ENCODE measurements at places on chromosomes 6 and 20. TPM values are rescaled to one million over a fixed set of nuclear protein-coding genes. Genes with fewer than 3 reads are reported as not detected.

- no peak for DNase-seq
Observed at GRCh38 chr20:44981736-44982406, 15.6 kb downstream of the STK4 start.

DNA sequence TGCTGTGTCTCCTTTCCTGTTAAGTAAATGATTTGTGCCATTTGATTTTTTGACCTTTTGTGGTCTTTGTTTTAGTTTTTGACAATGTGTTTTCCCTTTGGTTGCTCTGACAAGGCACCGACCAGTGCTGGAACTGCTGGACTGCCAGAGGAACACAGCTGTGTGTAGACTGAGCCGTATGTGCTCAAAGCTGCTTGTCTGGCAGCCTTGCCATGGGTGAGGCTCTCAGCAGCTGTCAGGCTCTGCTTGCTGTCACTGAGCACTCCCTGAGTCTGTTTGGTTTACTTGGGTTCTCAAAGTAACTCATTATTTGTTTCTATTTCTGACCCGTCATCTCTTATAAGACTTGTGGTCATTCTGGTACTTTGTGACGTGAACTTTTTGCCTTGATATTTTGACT is 15.1 kb upstream of the SNRPB start:
- DNase-seq, result no peak

DNA sequence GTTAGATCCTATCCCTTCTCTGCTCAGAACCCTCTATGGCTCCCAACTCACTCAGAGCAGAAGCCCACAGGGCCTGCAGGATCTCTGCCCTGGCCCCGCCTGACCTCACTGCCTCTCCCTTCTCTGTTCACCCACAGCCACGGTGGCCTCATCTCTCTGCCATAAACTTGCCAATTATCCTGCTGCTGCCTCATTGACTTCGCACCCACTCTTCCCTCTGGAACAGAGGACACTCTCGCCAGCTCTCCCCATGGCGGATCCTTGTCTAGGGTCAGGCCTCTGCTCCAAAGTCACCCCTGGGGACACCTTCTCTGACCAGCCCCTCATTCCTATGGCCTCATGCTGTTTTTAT is 86.4 kb downstream of the CEBPB start:
- no peak for DNase-seq

DNA sequence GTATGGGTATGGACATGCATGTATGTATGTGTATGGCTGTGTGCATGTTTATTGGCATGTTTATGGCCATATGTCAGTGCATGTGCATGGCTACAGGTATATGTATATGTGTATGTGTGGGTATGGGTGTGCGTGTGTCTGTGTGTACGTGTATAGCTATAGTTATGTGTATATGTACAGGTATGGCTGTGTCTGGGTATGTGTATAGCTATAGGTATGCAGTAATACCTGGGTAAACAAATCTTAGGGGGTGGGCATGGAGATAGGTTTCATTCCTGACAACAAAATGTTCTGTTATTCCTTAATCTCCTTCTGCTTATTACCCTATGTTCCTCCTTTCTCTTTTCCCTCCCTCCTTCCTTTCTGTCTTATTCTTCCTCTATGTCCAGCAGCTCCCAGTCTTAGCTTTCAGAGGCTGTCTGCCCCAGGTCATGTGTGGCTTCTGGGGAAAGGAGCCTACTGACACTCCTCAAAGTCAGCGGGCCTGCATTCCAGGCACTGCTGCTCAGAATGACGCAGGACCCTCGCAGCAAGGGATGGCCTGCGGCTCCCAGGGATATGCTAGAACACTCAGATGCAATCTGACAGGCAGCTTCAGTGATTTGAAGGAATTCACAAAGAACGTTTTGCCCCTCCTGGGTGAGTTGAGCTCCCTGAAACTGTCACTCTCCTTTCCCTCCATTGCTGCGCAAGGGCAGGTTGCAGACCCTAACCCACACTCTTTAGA is 139.3 kb upstream of the PHACTR1 start:
- DNase-seq, result no peak

- no peak for DNase-seq
Observed at GRCh38 chr20:20413810-20414281, 45.9 kb downstream of the INSM1 start.

GRCh38 chr6:163834226-163834970 is 419.9 kb downstream of the QKI start:
- DNase-seq, result no peak

DNA sequence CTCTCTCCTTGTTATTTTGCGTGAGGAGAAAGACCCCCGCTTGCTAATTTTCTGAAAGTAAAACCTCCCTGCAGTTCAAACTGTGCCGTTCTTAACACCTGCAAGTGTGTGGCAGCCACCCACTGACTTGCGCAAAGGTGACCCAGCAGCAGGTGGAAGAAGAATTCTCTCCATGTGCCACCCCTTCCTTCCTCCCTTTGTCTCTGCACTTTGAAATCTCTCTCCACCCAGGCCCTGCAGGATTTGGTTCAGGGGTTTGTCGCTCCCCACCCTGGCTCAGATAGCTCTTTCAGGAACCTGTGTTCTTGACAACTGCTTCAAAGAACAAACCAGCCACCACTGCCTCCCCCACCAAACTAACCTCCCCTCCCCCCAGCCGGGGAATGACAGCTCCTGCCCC is 41.4 kb downstream of the ZNF831 start:
- no peak for DNase-seq

- no peak for DNase-seq
Observed at GRCh38 chr6:64838726-64839125, 868.3 kb downstream of the EYS start.

GRCh38 chr20:13909067-13909466 is 81.3 kb downstream of the SEL1L2 start:
- no peak for DNase-seq

- DNase-seq, result no peak
Observed at GRCh38 chr20:22679197-22679596, 94.8 kb upstream of the FOXA2 start.

- no peak for DNase-seq
Observed at GRCh38 chr6:6458172-6458571, 130.3 kb upstream of the LY86 start.

GRCh38 chr20:10802236-10802635 is 128.4 kb upstream of the JAG1 start:
- DNase-seq, result no peak

GRCh38 chr20:24763386-24764026 is 185.6 kb upstream of the CST7 start:
- no peak for DNase-seq

DNA sequence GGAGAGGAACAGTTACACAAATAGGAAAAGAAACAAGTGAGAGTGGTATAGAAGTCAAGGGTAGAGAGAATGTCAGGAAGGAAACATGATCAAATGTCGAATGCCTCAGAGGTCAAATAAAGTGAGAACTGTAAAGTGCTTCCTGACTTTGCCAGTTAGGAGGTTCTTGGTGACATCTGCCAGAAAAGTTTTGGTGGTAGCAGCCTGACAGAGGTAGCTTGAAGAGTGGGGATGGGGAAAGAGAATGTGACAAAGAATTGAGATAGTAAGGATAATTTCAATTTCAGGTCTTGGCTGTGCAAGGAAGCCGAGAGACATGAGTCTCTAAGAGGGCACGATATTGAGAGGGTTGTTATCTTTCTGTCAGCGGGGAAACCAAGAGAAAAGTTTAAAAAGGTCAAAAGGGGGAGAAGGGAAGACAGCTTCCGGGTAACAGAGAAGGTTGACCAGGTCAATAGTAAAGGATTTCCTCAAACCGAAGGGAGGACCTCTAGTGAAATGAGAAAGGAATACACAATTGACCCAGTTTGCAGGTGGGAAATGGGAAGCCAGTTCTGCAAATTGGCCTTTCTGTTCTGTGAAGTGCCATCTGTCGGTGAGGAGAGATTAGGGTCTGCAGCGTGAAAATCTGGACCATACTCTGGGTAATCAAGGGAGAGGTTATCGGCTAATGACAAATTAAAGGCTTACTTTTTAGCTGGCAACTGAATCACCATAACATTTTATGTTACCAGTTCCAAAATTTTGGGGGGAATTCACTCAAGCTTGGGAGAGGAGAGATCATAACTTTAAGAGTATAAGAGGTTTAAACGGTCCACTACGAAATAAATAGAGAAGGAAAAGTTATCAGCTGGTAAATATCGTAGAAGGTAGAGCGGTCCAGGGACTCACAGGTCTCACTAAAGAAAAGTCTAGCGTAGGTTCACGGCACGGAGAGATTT is 973 bp upstream of the BRD2 start:
- no peak for DNase-seq

DNA sequence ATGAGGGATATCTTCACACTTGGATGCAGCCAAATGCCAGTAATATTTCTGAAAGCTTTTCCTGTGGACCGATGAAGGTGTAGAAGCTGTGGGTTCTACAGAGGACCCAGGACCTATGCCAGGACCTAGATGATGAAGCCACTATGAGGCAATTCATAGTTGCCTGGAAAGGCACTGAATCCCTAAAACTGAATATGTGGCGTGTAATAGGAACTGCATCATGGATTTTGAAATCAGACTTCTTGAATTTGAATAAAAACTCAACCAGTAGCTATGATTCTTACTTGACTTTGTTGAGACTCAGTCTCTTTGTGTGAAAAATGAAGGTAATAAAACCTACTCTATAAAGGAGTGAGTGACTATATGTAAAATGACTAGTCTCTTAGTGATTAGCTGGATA is 89.9 kb upstream of the SGK1 start:
- no peak for DNase-seq

- DNase-seq, result no peak
Observed at GRCh38 chr6:167207527-167207926, 49.7 kb upstream of the GPR31 start.

- DNase-seq, result no peak
Observed at GRCh38 chr20:62782893-62783278, 13.4 kb upstream of the MRGBP start.

- no peak for DNase-seq
Observed at GRCh38 chr6:44306710-44307109, 6.4 kb downstream of the AARS2 start.

DNA sequence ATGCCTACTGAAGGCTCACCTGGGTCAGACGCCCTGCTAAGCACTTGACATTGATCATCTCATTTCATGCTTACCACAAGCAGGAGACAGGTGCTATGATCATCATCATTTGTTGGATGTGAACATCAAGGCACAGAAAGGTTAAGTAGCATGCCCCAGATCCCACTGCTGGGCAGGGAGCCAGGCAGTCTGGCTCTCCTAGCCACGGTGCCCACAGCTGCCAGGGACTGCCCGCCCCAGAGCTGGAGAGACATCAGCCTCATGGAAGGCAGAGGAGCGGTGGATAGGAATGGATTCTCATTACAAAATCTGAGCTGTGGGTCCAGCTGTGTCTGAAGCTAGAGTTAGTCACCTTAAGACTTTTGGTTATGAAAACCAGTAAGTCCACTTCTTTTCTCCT is 3.6 kb downstream of the SULF2 start:
- no peak for DNase-seq

- DNase-seq, result no peak
Observed at GRCh38 chr20:46212252-46212651, 94.1 kb downstream of the CD40 start.

GRCh38 chr20:41087777-41088176 is 49.6 kb upstream of the PLCG1 start:
- no peak for DNase-seq

DNA sequence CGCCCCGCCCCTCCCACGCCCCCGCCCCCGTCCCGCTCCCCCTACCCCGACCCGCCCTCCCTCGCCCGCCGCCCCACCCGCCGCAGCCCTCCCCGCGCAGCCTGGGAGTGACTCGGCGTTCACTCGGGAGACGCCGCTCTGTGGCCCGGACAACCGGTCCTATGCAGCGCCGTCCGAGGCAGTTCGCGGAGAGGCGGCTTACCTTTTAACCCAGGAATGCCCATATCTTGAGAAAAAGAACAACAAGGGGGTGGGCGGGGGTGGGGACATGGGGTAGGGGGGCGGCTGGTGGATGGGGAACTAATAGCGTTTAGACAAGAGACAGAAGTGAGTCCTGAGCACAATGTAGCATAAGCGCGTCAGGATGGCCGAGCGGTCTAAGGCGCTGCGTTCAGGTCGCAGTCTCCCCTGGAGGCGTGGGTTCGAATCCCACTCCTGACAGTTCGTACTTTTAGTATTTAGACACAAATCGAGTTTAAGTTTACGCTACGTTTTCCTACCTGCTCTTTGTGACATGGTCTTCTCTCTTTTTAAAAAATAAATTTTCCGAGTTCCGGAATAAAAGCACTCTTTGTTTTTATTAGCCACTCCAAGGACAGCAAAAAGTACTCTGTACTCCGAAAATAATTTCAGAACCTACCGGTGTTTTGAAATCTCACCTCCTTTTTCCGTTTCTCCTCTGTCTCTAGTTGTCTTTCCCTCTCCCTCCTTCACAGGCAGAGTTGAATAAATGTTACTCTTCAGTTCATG is 17.1 kb upstream of the HMGN4 start:
- DNase-seq, result peak; percentile 95

GRCh38 chr6:87699576-87699975 is 2.5 kb downstream of the AKIRIN2 start:
- DNase-seq, result no peak

DNA sequence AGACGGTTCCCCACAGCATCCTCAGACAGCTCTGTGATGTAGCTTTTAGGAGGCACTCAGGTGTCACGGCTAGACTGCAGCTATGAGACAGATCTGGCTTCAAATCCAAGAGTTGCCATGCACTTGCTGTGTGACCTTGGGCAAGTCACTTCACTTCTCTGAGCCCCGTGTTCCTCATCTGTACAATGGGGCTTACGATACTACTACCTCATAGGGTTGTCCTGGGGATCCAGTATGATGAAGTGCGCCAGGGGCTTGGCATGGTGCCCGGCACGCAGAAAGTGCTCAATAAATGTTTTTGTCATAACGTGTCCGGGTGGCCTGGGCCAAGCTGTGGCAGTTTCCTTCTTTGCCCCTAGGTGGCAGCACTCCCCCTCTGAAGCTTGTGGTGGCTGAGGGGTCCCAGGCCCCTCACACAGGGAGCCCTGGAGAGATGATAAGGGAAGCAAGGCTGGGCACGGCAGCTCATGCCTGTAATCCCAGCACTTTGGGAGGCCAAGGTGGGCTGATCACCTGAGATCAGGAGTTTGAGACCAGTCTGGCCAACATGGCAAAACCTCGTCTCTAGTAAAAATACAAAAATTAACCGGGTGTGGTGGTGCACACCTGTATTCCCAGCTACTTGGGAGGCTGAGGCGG is 19.1 kb upstream of the CHMP4B start:
- DNase-seq, result peak; percentile 54

NRN1 gene
- total RNA-seq, result 9.8 TPM

MYCT1 gene
- total RNA-seq, result 4.5 TPM

CST11 gene
- not detected for total RNA-seq

BPIFB4 gene
- not detected for total RNA-seq

CPNE5 gene
- total RNA-seq, result 12.6 TPM

GJA1 gene
- 91.3 TPM for total RNA-seq

All from frontal cortex (tissue), 4 donors.